ENCODE measurements at places on chromosomes 16 and 17. TPM values are rescaled to one million over a fixed set of nuclear protein-coding genes. Genes with fewer than 3 reads are reported as not detected.

TP53TG3C gene
- total RNA-seq = not detected

GRIN2A gene
- 0.02 TPM for total RNA-seq

ICAM2 gene
- total RNA-seq = 0.61 TPM

GRCh38 chr17:60390186-60390585 lies 1.7 kb downstream of the USP32 start:
- no peak for DNase-seq
- H3K4me3 ChIP-seq = peak overlapping the region; percentile 80
- H3K4me1 ChIP-seq = peaks cover 19% of the 10 kb centered on the region
- H3K27me3 ChIP-seq = no peaks in the 10 kb centered on the region

DNA sequence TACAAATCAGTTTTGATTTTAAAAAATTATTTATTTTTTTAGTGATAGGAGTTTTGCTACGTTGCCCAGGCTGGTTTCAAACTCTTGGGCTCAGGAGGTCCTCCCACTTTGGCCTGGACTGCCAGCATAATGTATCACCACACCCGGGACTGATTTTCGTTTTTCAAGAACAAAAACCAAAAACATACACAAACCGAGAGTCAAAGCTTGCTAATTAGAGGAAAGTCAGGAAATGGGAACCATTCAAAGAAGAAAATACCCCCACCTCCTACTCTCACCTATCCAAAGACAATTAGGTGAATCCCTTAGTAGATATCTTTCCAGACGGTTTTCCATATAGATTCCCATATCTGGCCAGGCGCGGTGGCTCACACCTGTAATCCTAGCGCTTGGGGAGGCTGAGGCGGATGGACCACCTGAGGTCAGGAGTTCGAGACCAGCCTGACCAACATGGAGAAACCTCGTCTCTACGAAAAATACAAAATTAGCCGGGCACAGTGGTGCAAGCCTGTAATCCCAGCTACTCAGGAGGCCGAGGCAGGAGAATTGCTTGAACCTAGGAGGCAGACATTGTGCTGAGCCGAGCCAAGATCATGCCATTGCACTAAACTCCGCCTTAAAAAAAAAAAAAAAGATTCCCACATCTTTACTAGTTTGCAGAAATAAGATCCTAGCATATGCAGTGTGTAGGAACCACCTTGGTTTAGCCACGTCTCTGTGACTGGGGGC lies 883 bp upstream of the SPN start:
- H3K36me3 ChIP-seq = no peaks in the 10 kb centered on the region
- H3K4me3 ChIP-seq = no peak overlapping the region

DNA sequence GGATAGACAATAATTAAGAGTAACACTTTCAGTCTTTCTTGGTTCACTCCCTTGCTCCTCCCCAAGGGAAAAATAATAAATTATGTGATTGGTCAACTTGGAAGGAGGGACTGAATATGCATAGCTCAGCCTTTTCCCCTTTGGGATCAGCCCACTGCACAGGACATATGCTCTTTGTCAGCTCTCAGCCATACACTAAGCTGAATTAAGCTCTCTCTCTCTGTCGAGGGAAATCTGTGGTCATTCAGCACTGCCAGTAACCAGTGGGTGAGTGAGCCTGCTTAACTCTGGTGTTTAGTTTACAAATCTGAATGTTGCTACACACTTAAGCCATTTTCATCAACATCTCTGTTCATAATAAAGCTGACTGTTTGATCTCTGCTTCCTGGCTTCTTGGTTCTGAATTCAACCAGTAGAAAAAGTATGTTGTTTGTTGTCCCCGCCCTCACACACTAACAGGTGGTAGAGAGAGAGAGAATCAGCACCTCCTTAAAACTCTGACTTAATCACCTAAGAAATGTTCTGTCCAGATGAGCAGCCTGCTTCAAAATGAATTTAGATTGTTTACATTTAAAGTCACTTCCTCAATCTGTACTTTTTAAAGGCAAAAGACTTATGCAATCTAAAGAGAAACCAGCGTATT lies 102.3 kb upstream of the C17orf78 start:
- H3K36me3 ChIP-seq = peaks cover 59% of the 10 kb centered on the region
- no peak overlapping the region for H3K27ac ChIP-seq
- no peak overlapping the region for H3K4me3 ChIP-seq

DNA sequence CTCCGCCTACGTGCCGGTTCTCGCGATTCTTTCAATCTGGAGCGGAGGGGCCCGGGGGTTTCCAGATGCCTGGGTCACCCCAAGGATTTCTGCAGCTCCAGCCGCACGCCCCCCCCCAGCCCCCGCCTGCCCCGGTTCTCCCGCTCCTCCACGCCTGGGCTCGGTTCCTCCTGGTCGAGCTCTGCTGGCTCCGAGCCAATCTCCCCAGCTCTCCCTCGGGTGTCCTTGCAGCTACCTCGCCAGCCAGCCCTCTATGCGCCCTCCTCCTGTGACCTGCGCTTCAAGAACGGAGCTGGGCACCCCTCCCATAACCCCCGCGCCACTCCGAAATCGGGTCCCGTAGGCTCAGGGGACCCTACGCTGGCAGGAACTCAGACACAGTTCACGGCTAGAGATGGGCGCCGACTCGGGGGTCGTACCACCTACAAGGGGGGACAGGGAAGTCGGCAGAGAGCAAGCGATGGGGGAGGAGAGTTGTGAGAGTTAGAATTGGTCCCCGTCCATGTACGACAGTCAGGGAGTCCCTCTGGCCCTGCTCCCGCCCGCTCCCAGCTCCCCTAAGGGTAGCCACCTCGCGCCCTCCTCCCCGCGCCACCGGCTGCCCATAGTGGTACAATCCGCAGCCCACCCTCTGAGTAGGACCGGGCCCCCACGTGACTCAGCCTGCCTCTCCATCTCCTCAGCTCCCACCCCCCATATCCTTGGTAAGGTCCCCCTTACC lies 961 bp downstream of the FGF11 start:
- peaks cover 25% of the 10 kb centered on the region for H3K4me1 ChIP-seq
- no peak overlapping the region for H3K27ac ChIP-seq
- no peak for DNase-seq

DNA sequence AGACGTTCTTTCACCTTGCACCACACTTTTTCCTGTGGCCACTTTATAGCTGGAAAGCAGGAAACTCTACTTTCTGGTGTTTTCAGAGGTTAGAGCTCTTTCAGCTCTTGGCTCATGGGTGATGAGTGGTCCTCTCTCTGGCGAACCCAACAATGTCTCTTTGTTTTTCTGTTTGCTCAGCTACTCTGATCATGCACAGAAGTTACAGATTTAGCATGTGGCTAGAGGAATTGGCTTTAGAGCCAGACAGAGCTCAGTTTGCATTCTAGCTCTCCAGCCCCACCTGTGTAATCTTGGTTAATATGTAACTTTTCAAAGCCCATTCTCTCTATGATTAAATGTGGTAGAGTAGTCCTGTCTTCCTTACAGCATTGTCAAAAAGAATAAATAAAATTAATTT lies 225.2 kb downstream of the HAPSTR1 start:
- H3K27me3 ChIP-seq = peaks cover 2% of the 10 kb centered on the region
- H3K4me1 ChIP-seq = no peaks in the 10 kb centered on the region
- H3K36me3 ChIP-seq = no peaks in the 10 kb centered on the region

GRCh38 chr16:77816293-77816692 lies 27.9 kb downstream of the VAT1L start:
- no peak for DNase-seq
- H3K36me3 ChIP-seq = no peaks in the 10 kb centered on the region
- H3K4me3 ChIP-seq = no peak overlapping the region

All from HCT116 (cell line).